ENCODE measurements at places on chromosomes 7 and 10. TPM values are rescaled to one million over a fixed set of nuclear protein-coding genes. Genes with fewer than 3 reads are reported as not detected.

- no peak for DNase-seq
Observed at GRCh38 chr10:97048649-97049427, 136.9 kb downstream of the SLIT1 start.

DNA sequence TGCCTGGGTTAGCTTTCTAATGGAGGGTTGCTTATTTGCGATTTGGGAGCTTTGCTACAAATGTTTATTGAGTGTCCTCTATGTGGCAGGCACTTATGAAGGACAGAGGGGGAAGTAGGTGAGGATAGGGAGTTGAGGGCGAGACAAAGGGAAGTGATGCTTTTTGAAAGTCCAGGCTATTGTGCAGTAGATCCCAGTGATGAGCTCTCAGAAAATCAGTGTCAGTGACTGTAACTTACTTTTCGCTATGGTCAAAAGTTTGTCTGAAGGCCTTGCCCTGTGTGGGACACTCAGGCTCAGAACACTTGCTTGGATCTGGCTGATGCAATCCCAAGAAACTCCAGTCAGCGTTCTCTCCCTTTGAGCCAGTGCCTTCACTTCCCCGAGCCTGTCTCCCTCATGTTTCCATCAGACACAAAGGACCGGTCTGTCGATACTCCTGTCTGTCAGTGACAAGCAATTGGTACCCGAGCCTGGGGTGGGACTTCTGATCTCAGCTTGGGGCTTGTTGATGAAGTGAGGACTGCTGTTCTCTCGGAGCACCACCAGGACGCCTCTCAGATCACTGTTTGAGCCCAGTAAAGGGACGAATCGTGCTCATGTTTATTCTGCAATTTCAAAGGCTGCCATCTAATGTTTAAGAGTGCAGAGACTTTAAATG lies 63.1 kb upstream of the SORCS3 start:
- no peak for DNase-seq

DNA sequence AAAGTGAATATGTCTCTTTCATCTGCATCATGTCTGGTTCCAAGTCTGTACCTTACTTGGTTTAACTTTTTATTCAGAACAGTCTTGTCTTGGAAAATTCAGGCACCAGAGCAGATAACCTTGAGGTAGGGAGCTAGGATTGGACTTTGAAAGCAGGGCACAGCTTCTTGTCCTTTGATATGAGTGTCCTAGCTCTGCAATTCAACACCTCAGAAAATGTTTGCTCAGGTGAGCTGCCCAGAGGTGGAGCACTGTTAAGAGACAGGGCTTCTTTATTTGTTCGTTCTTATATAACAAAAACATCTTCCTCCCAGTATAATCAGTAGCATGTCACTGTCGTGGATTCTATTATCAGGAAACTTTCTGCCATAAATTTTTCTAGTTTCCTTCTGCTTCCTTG lies 118.3 kb downstream of the LRRC4 start:
- DNase-seq, result peak; percentile 18

DNA sequence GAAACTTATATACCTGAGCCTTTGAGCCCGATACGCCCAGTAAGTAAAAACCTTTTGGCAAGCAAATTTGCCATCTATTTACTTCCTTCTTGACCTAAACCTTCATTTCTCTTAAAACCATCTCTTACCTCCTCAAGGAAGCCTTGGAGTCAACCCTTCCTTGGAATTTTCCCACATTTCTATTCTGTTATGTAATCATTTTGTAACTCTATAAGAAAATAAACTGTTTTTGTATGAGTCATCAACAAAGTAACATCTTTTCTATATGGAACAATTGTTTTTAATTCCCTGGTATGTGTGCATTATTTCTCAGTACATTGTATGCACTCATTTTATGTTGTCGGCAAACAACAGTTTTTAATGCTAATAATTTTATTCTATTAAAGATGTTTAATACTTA lies 162.0 kb downstream of the TEX36 start:
- DNase-seq, result no peak

- DNase-seq, result no peak
Observed at GRCh38 chr7:114084472-114085312, 165.9 kb upstream of the PPP1R3A start.

DNA sequence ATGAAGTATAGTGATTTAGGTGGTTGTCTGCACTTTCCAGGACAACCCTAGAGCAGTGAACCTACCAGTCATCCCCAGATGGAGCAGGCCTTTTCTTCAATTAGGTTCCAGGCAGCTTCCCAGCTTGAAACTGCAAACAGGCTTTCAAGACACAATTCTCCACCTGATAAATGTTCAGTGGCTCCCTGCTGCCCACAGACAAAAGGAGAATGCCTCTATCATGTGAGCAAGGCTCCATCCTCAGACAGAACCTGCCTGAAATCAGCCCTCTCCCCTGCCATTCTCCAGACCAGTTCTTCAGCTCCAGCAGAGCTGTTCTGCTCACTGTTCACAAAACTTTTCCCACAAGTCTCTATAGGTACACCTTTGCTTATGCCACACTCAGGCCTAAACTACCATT lies 22.1 kb downstream of the RELN start:
- DNase-seq, result no peak

DNA sequence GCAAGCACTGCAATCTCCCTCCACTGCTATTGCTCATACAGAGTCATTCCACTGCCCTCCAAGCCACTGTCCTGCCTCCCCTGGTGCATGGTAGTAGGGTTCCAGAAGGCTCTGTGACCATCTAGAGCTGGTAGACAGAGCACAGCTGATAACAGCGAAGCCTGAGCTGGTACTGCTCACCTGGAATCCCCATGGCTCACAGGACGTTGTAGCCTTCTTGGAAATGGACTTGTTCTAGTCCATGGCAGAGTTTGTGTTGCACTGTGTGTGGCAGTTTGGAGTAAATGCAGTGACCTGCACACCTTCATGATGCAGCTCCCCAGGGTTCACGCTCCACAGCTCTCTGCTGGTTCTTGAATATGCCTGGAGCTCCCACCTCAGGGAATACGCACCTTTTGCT lies 67.0 kb downstream of the ITGA8 start:
- no peak for DNase-seq

The RASA4B gene
- total RNA-seq, result 24.7 TPM

The CDNF gene
- 0.98 TPM for total RNA-seq
